ENCODE measurements at places on chromosomes 12 and 14.

DNA sequence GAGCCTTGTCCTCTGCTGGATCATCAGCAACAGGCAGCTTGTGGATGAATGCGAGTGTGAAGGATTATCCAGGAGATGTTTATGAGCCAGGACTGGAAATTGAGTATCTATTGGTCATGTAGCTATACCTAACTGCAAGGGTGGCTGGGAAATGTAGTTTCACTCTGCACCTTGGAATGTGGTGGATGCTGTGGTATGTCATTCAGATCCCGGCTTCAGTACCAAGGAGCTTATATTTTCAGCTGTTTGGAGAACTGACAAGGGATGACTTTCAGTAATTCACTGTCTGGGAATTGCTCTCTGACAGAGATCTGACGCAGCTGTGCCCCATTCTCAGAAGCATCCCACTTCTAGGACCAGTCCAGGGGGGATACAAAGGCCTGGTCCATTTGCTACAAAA is 792.3 kb upstream of the NOVA1 start:
- DNase-seq: no peak

- peak; percentile 59 for DNase-seq
These were observed 46.0 kb upstream of the STK38L start for GRCh38 chr12:27198036-27198435.

DNA sequence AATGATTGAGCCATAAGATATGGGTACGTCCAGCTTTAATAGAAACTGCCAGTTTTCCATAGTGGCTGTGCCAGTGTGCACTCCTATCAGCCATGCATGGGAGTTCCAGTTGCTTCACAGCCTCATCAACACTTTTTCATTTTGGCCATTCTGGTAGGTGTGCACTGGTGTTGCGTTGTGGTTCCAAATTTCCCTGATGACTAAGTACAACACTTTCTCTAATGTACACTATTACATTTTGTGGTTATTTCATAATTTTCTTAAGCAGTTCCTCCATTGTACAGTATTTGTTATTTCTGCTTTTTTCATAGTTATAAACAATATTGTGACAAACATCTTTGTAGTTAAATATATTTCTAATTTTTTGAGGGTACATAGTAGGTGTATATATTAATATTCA is 21.5 kb upstream of the OAS1 start:
- DNase-seq: no peak

DNA sequence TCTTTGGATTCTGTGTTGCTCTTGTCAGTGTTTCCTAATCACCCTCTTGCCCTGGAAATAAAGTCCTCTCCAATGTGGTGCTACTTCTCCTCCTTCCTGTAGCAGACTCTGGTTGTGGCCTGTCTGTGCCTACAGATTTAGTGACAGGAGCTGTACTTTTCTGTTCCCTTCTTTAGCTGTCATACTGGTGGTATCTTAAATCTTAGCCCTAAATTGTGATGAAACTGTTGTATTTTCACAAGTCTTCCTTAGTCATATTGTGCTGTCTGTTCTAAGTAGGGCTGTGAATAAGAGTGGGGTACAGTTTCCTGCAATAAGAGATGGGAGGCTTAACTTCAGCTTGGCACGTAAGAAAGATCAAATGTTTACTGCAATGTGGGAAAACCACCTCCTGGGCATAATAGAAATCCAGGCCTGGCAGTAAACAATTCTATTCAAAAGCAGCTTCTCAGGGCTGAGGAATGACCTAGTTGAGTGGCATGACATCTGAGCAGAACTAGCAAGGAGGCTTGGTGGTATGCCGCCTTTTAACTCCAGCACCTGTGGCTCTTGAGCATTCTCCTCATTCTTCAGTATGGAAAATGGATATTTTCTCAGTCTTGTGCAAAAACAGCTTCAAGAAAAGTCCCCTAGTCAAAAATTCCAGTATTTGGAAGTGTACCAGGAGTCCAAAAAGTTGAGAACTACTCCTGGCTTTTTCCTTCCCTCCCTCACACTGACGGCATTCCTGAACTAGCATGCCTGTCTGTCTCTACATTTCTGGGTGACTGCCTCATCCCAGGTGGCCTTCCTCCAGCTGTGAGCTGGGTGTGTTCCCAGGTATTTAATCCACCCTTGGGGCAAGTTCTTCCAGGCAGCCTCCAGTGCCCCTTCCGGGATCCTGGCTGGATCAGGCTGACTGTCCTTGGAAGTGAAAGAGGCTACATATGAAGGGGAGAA is 19.5 kb downstream of the ANO6 start:
- peak; percentile 31 for DNase-seq

DNA sequence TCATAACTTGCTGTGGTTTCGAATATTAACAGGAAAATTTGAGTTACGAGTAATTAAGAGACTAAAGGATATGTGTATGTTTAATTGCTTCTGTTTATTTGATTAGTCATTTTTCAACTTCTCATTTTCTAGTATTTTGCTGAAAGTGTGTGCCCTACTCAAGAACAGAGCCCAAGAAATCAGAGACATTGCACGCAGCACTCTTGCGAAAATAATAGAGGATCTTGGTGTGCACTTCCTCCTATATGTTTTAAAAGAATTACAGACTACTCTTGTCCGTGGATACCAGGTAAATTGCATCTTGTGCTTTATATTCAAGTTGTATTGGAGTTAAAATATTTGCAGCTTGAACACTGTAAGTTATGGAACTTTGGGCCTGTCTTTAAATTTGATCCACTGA is 50.8 kb downstream of the ARL1 start:
- DNase-seq: no peak

GRCh38 chr12:53179687-53180219 is 769 bp upstream of the ZNF740 start:
- DNase-seq: no peak

DNA sequence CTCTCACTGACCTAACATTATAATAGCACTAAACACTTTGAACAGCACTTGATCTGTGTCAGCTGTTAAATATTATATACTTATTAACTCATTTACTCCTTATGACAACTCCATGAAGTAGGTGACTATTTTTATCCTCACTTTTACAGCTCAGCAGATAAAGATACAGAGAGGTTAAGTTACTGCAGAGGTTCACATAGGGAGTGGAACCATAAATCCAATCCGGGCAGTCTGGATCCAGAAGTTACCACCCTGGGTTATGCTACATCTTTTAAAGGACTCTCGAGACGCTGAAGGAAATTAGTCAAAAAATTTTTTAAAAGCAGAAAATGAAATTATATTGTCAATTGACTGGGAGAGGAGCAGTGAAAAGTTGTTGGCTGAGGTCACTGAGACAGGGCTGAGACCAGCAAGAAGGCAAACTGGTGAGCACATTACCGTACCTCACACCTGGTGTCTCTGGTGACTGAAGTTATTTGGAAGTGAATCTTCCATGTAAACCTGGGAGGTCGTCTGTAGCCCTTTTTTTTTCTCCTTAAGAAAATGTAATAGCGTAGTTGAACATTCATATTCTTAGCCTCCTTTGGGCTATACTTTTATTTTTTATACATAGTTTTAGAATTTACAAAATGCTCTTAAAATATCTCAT is 1.2 kb upstream of the RIMKLB start:
- no peak for DNase-seq

- DNase-seq: no peak
These were observed 1646.2 kb upstream of the FLRT2 start for GRCh38 chr14:83883732-83884131.

- peak; percentile 56 for DNase-seq
These were observed at the start of gene SETD3 for GRCh38 chr14:99479906-99480869. Gene SETD3 (minus strand): TSS chr14:99480859. CDS start chr14:99465805, 15,054 bp downstream.

DNA sequence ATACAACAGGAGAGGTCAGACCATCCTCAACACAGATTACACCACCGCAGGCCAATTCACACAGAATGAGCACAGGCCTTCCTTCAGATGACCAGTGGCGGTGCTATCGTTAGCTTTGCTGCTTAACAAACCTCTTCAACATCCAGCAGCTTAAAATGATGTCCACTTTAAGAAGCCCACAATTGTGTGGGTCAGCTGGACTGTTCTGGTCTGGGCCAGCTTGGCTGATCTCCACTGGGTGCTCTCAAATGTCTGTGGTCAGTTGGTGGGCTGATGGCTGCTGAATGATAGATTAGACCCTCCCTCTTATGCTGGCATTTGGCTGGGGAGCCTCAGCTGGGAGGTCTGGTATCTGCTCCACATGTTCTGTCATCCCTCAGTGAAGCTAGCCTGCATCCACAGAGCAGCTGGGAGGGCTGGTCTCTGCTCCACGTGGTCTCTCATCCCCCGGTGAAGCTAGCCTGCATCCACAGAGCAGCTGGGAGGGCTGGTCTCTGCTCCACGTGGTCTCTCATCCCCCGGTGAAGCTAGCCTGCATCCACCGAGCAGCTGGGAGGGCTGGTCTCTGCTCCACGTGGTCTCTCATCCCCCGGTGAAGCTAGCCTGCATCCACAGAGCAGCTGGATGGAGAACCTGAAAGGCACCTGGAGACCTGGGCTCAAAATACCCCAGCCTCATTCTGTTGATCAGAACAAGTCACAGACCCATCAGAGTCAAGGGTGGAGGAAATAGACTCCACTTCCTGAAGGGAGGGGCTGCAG is 203.6 kb upstream of the DIO3 start:
- no peak for DNase-seq

- DNase-seq: no peak
These were observed 119.9 kb upstream of the OVCH1 start for GRCh38 chr12:29617407-29617803.

DNA sequence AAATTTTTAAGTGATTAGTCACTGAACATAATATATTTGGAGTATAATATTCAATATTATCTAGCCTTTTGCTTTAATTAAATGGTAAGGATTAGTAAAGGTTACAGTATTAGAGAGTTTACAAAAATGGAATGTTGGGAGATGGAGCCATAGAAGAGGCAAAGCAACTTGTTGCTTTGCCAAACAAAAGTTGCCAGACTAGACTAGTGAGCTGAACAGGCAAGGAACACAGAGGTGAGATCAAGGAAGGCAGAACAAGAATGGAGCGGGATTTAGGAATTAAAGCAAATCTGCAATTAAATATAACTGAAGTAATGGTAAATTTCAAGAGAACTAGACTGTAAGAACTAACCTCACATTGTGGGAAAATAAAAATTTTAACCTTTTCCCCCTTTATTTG is 5.1 kb downstream of the ARF6 start:
- no peak for DNase-seq

- no peak for DNase-seq
These were observed 36.8 kb downstream of the IL31 start for GRCh38 chr12:122137229-122137628.

DNA sequence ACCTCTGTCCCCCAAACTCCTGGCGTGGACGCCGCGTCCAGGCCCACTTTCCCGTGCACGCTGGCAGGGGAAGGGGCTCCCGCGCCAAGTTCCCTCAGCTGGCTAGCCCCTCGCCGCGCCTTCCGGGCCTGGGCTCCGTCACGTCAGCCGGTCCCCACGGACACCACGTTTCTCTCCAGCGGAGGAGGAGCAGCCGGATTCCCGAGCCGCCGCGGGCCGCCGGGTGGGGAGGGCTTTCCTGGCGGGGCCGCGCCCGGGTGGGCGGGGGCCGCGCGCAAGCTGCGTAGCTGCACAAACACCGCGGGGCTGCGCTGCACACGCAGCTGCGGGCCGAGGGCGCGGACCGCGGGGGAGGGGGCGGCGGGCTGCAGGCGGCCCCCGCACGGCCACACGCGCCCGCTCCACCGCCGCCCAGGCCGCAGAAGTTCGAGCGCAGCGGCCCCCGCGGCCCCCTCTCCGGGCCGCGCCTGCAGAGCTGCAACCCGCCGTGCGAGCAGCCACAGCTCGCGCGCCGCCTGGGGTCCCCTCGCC is 45.1 kb upstream of the PNMA1 start:
- DNase-seq: peak; percentile 80
